ENCODE measurements at places on chromosomes 12 and 14. TPM values are rescaled to one million over a fixed set of nuclear protein-coding genes. Genes with fewer than 3 reads are reported as not detected.

Gene OR6C2
- total RNA-seq = not detected

Gene ZBTB42
- 6.9 TPM for total RNA-seq

DNA sequence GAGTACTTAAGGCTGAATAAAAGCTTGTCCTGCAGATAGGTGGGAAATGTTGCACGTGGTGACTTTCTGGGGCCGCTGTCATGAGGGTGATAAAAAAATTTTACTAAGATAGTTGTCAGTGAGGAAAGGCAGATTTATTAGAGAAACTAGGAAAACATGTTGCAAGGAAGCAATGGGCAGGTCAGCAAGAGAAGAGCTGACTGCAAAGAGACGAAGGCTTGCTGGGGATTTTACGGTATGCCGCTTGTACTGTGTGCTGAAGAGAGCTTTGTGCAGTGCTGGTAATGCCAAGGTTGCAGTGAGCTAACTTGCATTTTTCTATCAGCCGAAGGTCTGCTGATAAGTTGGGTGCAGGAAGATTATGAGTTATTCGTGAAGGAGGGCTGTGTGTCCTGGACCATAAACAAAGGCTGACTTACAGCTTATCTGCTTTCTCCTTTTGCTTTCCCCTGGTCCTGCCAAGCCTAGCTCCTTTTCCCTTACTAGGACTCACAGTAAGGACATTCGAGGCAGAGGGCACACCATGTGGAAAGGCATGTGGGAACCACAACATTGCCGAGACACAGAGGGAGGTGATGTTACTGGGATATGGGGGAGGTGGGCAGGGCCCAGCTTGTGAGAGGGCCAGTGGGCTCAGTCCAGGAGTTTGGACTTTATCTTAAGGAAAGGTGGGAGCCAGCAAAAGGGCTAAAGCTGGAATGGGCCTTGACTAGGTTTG, 7.4 kb upstream of the CCDC88C start:
- H3K4me1 ChIP-seq = peaks cover 4% of the 10 kb centered on the region
- no peak overlapping the region for H3K27ac ChIP-seq
- DNase-seq = no peak

- no peaks in the 10 kb centered on the region for H3K36me3 ChIP-seq
- peaks cover 60% of the 10 kb centered on the region for H3K4me1 ChIP-seq
- H3K4me3 ChIP-seq = no peak overlapping the region
- no peak for DNase-seq
- H3K27ac ChIP-seq = no peak overlapping the region
- peaks cover 79% of the 10 kb centered on the region for H3K27me3 ChIP-seq
Observed at GRCh38 chr12:48973941-48974673, 2.6 kb upstream of the WNT10B start.

DNA sequence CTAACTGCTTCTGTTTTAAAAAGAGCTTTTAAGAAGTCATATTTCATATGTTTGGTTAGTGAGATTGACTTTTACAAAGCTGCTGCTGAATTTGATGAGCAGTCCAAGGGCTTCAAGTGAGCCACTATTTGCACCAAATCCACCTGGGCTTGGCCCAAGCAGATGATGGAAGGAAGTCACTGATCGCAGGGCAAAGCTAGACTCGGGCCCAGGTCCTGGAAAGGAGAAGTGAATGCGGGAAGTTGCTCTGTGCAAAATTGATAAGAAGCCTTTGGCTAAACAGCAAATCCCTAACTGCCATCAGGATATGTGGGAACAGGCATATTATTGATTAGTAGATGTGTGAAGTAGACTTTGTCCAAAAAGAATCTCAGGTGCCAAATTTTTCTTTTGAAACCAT, 30.5 kb downstream of the PLXNC1 start:
- no peak overlapping the region for H3K4me3 ChIP-seq
- H3K27ac ChIP-seq = no peak overlapping the region
- no peak for DNase-seq
- H3K36me3 ChIP-seq = no peaks in the 10 kb centered on the region
